Epithelial cell of proximal tubule (primary cell): ENCODE measurements at places on chromosomes 5 and 9.

DNA sequence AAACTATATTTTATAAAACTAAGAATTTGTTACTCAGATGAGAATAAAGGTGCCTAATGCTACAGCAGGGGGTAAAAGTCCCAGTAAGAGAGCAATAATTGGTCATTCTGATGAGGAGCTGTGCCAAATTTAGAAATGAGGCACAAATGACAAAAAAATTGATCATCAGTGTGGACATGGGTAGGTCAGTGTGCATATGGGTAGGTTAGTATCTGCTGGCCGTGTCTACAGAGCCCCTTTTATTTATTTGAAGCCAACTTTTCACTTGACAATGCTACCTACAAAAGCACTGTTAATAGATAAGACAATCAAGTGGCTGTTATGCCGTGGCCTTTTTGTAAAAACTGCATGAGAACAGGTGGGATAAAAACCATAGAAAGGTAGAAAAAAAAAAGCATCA, 454.6 kb downstream of the RAB3C start:
- no peak for DNase-seq

GRCh38 chr9:93115486-93116071, 18.5 kb downstream of the NINJ1 start:
- no peak for DNase-seq

- no peak for DNase-seq
These were observed 99.4 kb downstream of the INIP start for GRCh38 chr9:112618385-112619009.

- DNase-seq: no peak
These were observed 3.6 kb downstream of the SPAAR start for GRCh38 chr9:35912791-35913400.

GRCh38 chr5:172274951-172275753, 8.4 kb downstream of the UBTD2 start:
- peak; percentile 94 for DNase-seq

DNA sequence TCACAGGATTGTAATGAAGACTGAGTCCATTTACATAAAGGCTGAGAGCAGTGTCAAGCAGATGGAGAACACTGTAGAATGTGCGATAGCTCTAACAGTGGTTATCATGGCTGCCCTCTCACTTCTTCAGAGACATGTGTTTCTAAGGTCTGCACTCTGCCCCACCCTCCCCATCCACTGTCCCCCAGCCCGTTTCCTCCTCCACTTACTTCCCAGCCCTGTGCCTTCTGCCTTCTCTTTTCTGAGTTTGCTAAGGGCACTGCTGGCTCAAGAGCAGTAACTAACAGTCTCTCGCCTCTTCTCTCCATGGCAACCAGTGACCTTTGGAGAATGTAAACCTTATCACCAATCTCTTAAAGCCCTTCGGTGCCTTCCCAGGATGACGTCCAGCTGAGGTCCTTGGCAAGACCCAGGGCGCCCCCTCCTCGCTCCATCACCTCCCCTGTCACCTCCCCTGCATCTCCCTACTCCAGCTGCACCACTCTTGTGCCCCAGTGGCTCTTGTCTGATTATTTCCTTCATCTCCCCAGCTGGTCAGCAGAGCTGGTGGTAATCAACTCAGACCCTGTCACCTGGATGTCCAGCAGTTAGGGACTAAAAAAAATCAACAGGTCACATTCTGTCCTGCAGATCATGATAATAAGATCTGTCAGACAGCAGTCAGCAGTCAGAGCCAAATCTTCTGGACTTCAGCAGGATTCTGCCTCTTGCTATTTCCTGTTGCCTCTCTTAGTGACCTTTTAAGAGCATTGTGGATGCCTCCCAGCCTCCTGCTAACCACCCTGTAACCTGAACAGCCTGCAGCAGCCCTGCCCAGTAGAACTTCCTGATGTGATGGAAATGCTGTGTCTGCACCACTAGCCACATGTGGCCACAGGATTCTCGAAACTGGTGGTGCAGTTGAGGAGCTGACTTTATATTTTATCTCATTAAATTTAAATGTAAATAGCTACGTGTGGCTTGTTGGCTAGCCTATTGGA, 9.0 kb downstream of the FXN start:
- no peak for DNase-seq

DNA sequence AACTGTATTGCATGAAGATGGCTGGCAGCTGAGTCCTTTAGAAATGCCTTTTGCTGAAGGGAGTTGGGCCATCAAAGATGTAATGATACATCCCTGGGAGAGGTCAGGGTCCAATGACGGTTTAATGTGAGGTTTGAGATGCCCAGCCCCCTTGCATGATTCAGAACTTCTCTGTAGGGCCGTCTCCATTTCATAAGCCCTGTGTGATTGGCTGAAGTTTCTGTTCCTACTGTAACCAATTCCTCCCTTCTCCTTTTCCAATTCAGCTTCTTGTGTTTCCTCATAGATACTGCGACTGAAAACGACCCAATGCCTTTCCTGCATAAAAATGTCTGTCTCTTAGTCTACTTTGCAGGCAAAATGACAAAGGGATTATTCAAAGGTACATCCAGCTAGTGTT, 47.9 kb upstream of the ST8SIA4 start:
- DNase-seq: no peak

DNA sequence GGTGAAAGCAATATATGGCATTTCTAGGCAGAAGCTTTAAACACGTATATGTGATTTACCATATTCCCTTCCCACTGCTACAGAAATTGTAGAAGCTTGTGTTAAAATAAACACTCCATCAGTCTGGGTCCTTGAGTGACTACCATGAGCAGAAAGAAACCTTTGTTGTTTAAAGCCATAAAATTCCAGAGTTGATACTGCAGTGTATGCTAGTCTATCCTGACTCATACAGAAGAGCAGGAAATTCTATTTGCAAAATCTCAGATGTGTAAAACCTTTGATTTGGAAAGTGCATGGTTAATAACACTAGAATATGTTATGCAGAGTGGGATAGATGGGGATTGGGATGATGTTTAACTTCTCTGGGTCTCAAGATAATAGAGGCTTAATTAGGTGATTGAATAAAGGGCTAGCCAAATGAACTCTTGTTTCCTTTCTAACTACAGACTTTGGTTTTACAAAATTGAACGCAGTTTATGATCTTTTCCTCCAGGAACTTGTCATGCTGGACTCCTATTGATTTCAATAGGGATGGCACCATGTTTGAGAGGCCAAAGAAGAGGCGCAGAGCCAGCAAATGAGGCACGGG, 282.7 kb upstream of the VLDLR start:
- no peak for DNase-seq

GRCh38 chr5:107474716-107475489, 195.8 kb downstream of the EFNA5 start:
- peak; percentile 61 for DNase-seq

- DNase-seq: no peak
These were observed 27.7 kb downstream of the LHX6 start for GRCh38 chr9:122200960-122201595.

- no peak for DNase-seq
These were observed 4.9 kb upstream of the FRRS1L start for GRCh38 chr9:109171926-109172325.

GRCh38 chr9:81519816-81520495, 169.4 kb downstream of the TLE1 start:
- no peak for DNase-seq

GRCh38 chr9:3855929-3856328, 330.1 kb upstream of the RFX3 start:
- DNase-seq: no peak

DNA sequence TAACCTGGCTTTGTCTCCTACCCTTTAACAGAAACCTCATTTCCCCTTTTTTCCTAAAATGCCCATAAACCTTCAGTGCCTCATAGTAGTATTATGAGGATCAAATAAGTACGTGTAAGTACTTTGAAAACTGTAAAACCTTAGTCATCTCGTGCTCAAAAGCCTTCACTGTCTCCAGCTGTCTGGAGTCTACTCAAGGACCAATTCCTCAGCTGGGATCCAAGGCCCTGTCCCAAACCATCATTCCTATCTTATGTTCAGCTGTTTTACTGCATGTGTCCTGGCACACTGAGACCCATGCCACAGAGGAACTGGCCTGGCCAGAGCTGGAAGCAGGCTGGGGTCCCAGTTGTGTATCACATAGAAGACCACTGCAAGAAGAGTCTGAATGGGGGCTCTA, 15.9 kb downstream of the ADAMTSL1 start:
- DNase-seq: no peak

DNA sequence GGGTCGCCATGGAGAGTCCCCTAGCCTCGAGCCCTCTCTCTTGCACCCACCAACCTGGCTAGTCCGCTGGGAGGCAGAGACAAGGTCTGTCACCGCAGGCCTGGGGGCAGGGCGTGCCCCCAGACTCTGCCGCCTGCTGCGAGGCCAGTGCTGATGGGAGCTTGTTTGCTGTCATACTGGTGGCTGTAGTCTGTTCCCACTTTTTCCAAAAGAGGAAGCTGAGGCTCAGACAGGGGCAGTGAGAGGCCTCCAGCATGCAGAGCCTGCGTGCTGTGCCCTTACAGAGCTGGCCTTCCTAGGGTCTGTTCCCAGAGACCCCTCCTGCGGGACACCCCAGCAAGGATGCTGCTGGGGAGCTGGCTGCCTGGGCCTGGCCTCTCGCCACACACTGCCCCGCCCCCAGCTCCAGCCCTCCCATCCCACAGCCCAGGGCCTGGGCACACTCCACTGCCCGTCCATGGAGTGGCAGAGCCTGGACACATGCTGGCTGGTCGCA, 21.0 kb upstream of the SUSD3 start:
- DNase-seq: no peak
